ENCODE measurements at places on chromosomes 3 and 15.

GRCh38 chr3:41117398-41117870 lies 81.9 kb upstream of the CTNNB1 start:
- DNase-seq, result peak; percentile 15

- no peak for DNase-seq
These were observed 141.7 kb downstream of the MEIS2 start for GRCh38 chr15:36958606-36959005.

DNA sequence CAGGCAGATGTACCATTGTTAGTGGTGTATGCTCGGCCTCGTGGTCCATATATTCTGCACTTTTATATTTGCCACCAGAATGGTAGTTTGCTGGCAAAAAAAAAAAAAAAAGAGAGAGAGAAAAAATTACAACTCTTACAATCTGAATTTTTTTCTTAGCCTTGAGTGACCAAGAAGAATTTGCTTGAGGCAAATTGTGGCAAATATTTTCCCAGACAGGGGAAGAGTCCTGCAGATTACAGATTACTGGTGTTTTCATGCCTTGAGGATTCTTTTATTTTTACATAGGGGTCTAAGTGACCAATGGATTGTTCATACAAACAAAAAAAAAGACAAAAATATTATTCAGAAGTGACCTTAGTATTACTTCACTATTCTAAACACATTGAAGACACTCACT lies 283.3 kb downstream of the BBX start:
- no peak for DNase-seq

DNA sequence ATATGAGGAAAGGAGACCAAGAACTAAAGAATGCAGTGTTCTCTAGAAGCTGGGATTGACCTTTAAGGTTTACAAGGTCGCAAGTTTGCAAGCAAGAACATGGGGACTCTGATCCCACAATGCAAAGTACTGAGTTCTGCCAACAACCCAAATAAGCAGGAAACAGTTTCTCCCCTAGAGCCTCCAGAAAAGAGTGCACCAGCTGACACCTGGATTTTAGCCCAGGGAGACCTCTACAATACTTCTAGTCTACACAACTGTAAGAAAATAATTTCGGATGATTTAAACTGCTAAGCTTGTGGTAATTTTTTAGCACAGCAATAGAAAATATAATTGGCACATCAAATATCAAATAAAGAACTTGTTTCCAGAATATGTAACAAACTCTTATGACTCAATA lies 46.4 kb downstream of the EHHADH start:
- no peak for DNase-seq

GRCh38 chr15:75232826-75233503 lies 25.2 kb upstream of the GOLGA6C start:
- no peak for DNase-seq

GRCh38 chr3:171970301-171970788 lies 69.0 kb upstream of the FNDC3B start:
- no peak for DNase-seq
